HT-29 (cell line): ENCODE measurements at places on chromosomes 13 and 19. TPM values are rescaled to one million over a fixed set of nuclear protein-coding genes. Genes with fewer than 3 reads are reported as not detected.

GRCh38 chr19:2050349-2050990 is 574 bp downstream of the MKNK2 start:
- no peak for DNase-seq

The NTN5 gene
- not detected in 2 replicates for total RNA-seq

The CALR3 gene
- total RNA-seq = 0.05 and 0.20 TPM in 2 replicates

The APOC4 gene
- total RNA-seq = not detected in 2 replicates

DNA sequence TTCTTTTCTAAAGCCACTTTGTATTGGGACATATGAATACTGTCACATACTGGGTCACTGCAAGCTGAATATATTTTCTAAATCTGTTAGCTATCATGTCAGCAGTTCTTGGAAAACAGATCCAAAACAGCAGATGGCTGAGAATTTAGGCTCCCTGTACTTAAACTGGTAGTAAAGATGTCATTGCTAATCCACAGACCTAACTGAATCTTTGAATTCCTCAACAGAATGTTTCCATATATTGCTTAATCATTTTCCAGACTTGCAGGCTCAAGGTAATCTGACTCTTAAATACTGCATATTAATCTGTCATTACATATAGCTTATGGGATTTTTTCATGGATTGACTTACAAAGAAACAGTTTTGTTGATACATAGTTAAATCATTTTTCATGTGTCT is 639.0 kb upstream of the KLHL1 start:
- DNase-seq = no peak

The NLRP7 gene
- total RNA-seq = not detected in 2 replicates

DNA sequence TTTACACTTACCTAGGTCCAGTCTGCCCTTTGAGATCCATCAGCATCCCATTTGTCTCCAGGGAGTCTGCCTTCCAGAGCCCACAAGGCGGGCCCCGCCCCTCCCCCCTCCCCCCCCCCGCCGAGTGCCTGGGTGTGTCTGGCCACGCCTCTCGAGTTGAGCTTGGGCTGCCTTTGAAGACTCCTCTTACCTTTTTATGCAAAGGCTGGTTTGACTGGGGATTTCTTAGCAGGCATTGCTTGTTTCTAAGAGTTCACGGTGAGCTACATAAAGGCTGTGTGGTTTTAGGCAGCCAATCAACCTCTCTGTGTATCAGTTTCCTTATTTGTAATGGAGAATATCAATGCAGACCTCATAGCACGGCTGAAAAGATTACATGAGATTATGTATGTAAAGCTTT is 11.3 kb downstream of the GPR12 start:
- no peak for DNase-seq

The TMEM150B gene
- total RNA-seq = 12.5 and 19.7 TPM in 2 replicates

The IGSF23 gene
- total RNA-seq = not detected in 2 replicates

DNA sequence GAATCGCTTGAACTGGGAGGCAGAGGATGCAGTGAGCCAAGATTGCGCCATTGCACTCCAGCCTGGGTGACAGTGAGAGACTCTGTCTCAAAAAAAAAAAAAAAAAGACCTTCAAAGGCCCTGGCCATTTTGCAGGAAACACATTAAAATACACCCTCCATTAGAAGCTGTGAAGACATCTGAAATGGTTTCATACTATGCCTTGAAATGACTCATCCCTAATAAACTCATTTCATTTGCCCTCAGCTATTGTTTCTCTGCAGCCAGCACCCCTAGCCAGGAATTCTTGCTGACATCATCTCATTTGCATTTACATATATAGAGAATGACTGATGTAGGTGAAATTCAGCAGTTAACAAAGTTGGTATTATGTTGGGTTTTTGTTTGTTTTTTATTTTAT is 8.7 kb downstream of the EML2 start:
- DNase-seq = peak; percentile 67

DNA sequence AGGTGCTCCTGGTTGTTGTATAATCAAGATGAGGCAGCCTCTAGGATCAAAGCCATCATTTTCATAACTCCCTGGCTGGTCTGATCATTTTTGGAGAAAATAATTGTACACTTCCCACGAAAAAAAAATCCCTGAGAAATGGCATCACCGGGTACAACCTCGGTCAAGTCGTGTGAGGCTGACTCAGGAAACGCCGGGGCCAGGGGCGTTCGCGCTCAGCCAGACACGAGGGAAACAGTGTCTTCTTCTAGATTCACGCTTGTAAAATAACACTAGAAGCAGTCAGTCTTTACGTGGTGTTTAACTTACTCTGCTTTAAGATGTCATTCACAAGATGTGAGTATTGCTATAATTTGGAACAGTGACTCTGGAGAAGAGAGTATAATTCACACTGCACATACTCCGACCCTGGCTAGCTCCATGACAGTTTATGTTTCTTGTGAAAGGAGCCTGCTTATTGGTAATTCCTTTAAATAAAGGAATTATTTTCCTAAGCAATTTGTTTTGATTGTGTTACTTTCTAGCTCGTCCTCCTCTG is 109.0 kb upstream of the SOX1 start:
- no peak for DNase-seq

The SACS gene
- 17.7 and 19.7 TPM in 2 replicates for total RNA-seq

GRCh38 chr13:49307365-49307764 is 59.6 kb downstream of the CDADC1 start:
- no peak for DNase-seq

DNA sequence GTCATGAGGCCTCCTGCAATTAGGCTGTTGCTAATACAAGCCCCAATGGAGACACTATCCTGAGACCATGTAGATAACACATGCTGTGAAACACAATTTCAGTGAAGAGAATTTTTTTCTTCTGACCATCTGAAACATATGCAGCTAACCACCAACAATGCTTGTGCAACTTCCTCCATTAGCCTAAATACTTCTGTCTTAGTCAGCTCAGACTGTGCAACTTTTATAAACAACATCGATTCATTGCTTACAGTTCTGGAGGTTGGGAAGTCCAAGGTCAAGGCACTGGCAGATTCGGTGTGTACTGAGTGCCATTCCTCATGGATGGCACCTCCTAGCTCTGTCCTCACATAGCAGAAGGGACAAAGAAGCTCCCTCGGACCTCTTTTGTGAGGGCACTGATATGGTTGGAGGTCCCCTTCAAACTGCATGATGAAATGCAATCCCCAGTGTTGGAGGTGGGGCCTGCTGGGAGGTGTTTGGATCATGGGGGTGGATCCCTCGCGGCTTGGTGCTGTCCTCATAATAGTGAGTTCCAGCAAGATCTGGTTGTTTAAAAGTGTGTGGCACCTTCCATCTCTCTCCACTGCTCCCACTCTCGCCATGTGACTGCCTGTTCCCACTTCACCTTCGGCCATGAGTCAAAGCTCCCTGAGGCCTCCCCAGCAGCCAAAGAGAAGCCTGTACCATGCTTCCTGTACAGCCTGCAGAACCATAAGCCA is 27.7 kb downstream of the STK24 start:
- no peak for DNase-seq

- no peak for DNase-seq
Observed at GRCh38 chr19:16418597-16418962, 53.2 kb downstream of the EPS15L1 start.

The SBK3 gene
- total RNA-seq = 0.16 and 0.53 TPM in 2 replicates

The SLC7A9 gene
- total RNA-seq = 0.28 and 0.60 TPM in 2 replicates

The SRRM5 gene
- total RNA-seq = 0.50 and 0.74 TPM in 2 replicates

DNA sequence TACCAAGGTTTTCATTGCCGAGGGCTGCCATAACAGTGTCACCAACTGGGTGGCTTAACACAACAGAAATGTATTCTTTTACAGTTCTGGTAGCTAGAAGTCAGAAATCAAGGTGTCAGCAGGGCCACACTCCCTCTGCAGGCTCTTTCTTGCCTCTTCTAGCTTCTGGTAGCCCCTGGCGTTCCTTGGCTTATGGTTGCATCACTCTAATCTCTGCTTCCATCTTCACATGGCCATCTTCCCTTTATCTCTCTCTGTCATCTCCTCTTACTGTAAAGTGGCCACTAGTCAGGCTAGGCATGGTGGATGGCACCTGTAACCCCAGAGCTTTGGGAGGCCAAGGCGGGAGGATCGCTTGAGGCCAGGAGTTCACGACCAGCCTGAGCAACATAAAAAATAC is 38.0 kb upstream of the MRI1 start:
- no peak for DNase-seq

DNA sequence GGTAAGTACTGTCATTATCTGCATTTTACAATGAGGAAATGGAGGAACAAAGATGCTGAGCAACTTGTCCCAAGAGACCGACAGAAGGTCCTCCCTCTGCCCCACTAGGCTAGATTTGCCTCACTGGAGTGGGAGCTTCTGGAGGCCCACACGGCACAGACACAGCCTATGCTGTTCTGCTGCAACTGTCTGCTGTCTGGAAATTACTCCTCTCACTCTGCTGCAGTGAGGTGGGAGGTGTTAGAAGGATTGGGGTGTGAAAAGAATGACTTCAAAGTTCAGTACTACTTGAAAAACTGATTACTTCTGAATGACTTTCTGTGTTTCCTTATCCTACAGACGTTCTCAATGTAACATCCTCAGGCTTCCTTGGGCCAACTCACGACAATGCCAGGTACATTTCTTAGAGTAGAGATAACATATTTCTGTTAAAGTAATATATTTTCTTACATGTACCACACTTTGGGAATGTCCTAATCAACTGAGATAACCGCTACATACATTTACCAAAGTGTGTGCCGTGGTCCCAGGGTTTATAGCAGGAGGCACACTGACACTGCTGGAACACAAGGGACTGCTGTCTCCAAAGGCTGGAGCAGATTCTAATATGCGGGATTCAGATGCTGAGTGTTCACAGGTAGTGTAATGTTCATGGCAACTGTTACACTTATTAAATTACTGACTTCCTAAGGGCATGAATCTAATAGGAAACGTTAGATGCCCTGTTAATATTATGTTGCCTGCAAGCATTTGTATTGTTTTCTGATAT is 53.5 kb upstream of the WASF3 start:
- DNase-seq = no peak

DNA sequence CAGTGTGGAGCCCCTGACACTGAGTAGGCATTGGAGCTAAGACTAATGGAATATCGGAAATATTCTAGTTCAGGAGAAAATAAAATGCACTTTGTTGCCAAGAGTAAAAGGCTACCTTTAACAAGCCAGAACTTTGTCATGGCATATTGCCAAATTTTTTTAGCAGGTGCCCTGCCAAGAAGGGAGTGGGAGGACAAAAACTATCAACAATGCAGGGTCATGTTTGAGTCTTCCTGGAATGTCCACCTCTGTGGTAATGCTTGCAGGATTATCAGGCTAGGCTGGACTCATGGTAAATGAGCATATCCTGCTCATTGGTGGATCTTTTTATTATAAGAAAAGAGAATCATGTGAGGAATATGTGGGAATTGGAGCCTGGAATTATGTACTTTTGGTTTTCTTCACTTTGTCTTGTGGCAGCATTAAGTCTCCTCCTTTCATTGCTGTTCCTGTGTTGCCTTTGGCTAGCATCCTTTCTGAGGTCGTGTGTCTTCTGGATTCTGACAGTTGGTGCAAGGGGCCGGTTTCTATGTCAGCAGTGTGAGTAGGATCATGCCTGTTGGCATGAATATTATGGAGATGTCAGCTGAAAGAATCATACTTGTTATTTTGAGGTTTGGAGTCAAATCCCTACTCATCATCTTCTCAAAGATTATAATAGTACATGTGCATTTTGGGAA is 122.9 kb upstream of the SPRY2 start:
- no peak for DNase-seq

DNA sequence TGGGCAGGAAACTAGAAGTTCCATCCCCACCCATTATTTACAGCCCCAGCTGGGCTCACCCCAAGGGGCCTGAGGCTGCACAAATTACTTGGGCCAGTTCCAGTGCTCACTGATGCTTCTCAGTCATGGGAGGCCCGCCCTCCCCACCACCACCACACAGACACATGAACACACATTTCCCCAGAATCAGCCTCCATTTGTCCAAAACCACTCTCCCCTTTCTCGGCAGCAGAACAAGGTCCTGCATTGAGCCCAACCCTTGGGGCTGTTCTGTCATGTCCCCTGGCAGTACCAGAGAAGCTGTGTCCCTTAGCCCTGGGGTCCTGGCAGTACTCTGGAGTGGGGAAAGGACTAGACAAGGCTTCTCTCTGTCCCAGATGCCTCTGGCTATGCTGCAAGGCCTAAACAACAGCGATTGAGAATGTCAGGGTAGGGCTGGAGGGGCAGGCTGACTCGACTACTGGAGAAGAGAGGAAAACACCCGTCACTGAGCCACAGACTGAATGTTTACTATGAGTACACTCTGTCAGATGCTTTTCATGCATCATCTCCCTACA is 21.8 kb downstream of the SAMD4B start:
- no peak for DNase-seq
